ENCODE measurements at places on chromosomes 5 and 9.

GRCh38 chr9:36817160-36817834 is 216.8 kb downstream of the PAX5 start:
- no peak for DNase-seq

- DNase-seq = no peak
These were observed 98.4 kb downstream of the LIX1 start for GRCh38 chr5:97044052-97044451.

GRCh38 chr9:121349009-121349408 is 21.0 kb downstream of the STOM start:
- no peak for DNase-seq

- DNase-seq = no peak
These were observed 147.4 kb upstream of the GLRA1 start for GRCh38 chr5:152072091-152072490.

GRCh38 chr5:139676406-139676805 is 28.3 kb downstream of the CXXC5 start:
- DNase-seq = no peak

GRCh38 chr5:50717651-50718050 is 51.2 kb downstream of the PARP8 start:
- no peak for DNase-seq

- no peak for DNase-seq
These were observed 15.1 kb downstream of the DMAC1 start for GRCh38 chr9:7784472-7784871.

- no peak for DNase-seq
These were observed 222.7 kb upstream of the ACO1 start for GRCh38 chr9:32161720-32162119.

DNA sequence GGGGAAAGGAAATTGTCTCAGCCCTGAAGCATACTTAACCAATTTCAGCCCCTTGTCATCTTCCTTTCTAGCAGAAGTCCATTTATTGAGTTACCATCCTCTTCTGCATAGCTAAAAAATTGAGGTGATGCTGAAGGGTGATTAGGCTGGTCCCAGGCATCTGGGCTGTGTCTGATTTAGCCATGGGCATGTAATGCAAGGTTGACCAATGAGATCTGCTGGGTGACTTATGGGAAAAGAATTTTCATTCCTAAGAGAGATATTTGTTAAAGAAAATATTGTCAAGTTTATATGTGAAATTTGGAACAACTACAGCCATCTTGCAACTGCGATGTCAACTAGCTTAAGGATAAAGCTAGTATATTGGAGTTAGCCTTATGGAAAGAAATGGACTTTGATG is 5.1 kb downstream of the ITGA2 start:
- DNase-seq = peak; percentile 23

DNA sequence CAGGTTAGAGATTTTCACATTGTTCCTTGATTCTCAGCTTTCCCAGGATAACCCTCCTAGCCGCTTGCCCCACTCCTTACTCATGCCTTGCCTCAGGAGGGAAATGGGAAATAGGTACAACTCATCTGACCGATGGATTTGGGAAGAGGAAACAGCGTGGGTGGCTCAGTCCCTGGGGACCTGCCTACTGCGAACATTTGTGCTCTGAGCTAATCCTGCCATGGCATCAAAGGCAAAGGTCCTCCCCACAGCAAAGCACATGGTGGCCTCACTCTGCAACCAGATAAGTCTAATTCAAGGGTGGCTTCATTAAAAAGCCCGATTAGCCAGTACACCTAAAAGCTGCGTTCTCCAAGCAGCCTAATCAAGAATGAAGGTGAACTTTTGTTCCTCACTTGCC is 82.4 kb upstream of the ADRA1B start:
- DNase-seq = no peak

- DNase-seq = peak; percentile 85
These were observed 56.7 kb downstream of the AOPEP start for GRCh38 chr9:94783102-94783682.

DNA sequence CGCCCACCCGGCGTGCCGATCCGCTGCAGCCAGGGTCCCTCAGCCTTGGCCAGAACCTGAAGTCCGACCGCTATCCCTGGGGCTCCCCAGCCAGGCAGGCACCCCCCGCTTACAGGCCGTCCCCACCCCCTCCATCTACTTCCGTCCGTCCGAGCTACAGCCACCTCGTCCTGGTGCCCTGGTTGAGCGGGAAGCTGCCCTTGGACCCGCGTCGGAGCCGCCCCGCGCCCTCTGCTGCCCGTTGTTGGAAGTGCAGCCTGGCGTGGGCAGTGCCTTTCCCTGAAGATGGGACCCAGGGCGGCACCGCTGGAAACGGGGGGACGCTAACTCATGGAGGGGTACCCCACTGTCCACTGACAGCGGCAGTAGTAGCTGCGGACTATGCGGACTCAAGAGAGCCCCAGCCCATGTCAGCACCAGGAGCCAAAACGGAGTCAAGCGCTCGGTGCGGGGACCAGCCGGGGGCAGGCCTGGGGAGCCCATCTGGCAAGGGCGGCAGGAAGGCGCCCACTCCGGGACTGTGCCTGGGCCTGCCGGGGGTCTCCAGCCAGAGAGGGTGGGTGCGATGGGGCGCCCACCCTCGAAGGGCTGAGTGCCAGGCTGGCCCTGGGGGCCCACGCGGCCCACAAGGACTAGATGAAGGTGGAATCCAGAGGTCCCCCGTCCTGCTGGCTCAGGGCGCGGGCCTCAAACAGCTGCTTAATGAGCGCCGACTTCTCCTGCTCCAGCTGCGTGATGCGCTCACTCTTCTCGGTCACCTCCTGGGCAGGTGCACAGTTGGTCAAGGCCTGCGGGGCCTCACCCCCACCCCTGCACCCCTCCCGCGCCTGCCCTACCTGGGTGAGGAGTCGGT is 6.1 kb downstream of the SAPCD2 start:
- peak; percentile 31 for DNase-seq

DNA sequence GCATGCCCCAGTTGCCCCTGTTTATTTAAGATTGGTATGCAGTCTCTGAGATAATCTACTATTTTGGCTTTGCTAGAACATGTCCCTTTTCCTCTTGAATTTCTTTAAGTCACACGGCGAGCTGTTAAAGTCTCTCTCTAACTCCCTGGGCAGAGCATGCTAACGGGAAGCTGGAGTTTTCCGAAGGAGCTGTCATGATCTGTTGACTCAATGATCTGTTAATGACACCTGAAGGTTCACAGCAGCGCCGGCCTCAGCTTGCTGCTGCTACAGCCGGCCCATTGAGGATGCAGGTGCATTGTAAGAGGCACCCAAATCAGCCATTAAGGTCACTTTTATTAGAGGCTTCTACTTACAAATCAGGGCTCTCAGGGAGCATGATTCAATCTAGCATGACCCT is 1203.4 kb downstream of the MAT2B start:
- DNase-seq = no peak

DNA sequence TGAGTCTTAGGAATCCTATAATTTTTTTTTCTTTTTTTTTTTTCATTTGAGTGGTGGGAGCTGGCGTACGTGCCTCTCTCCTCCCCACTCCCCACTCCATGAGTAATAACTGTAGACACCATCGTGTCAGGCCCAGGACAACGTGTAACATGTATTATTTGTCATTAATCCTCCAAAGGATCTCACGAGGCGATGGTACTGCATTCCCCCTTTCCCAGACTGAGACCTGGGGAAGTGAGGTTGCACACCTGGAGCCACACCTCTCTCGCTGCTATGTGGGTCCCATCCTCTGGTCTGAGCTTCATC is 6.1 kb upstream of the IER5L start:
- DNase-seq = no peak

- no peak for DNase-seq
These were observed 21.3 kb downstream of the GPR151 start for GRCh38 chr5:146494656-146495055.

DNA sequence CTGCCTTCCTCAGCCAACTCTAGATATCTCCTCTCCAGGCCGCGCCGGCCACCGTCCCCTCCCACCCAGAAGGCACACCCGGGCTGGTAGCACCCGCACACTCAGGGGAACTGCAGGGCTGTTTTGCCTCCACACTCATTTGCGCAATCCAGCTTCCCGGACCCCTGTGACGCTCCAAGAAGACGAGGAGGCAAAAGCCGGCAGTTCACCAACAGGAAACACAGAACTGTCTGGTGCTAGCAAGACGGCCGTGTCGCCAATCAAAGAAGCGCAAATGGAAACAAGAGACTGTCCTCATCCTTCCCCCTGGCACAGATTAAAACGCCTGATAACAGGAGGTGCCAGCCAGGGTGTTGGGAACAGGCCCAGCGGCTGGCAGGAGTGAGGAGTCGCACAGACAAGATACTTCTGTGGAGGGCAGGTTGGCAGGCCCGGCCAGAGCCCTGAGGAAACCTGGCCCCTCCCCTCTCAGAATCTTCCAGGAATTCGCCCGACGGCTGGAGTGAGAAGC is 7.8 kb downstream of the AGPAT2 start:
- no peak for DNase-seq

DNA sequence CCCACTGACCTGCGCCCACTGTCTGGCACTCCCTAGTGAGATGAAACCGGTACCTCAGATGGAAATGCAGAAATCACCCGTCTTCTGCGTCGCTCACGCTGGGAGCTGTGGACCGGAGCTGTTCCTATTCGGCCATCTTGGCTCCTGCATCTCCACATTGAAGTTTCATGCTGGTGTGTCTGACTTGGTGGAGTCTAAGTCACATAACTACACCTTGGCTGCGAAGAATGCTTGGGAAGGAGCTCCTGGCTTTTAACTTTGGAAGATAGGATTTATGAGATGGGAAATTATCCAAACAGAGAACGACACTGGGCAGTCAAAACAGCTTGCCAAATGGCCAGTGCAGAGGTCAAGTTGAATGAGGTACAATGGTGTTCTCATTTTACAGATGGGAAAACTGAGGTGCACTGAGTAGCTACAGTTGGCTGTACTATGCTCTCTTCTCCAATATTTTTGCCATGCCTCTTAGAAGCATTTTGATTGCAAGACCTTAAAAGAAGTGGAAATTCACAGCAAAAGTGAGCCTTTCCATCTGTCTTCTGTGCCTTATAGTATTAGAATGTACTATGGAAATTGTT is 36.7 kb downstream of the CCDC192 start:
- DNase-seq = no peak

Measured in fibroblast of skin of abdomen (primary cell).